ENCODE measurements at places on chromosomes 7 and 10.

- no peak for DNase-seq
Measured at GRCh38 chr10:17006631-17007417, 122.8 kb downstream of the CUBN start.

- no peak for DNase-seq
Measured at GRCh38 chr10:4748491-4749270, 77.3 kb upstream of the AKR1E2 start.

DNA sequence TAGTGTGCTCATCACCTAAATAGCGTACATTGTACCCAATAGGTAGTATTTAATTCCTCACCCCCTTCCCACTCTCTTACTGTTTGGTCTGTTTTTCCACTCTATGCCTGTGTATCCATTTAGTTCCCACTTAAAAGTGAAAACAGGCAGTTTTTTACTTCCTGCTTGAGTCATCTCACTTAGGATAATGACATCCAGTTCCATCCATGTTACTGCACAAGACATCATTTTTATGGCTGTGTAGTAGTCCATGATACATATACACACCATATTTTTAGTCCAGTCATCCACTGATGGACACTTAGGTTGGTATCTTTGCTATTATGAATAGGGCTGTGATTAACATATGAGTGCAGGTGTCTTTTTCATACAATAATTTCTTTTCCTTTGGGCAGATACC, 10.1 kb downstream of the STK17A start:
- DNase-seq, result no peak

DNA sequence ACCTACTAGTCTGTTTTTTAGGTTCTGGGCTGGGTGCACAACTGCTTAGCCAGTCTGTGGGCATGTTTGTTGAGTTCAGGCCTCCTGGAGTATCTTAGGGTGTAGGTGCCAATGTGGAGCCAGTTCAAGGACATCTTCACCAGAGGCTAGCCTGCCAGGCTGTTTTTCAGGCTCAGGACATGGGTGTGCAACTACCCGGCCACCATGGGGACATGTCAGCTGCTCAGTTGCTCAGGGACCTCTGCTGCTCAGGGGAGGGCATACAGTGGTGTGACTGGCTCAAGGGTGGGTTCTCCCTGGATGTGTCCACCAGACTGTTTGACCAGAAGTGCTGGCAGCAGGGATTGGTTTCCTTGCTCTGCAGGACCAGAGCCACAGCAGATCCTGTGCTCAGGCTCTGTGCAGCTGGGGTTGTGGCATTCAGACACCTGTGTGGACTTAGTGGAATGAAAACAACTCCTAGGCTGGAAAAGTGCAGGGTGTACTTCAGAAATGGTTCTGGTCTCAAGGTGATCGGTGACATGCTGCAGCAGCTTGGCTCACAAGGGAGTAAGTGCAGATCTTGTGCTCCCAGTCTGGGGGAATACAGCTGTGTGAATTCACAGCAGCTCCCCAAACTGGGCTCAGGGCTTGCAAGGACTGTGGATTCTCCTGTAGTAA, 44.8 kb downstream of the PALS2 start:
- DNase-seq, result no peak

- DNase-seq, result no peak
Measured at GRCh38 chr10:112880633-112881530, 69.2 kb upstream of the TCF7L2 start.

Measured in fibroblast of skin of right quadriceps (primary cell).